ENCODE measurements at places on chromosomes 6 and 20. TPM values are rescaled to one million over a fixed set of nuclear protein-coding genes. Genes with fewer than 3 reads are reported as not detected.
A peak's percentile ranks its signal among the peaks of the same experiment; 100 is the strongest.

MRPL14 gene
- total RNA-seq, result 33.6 TPM

DNA sequence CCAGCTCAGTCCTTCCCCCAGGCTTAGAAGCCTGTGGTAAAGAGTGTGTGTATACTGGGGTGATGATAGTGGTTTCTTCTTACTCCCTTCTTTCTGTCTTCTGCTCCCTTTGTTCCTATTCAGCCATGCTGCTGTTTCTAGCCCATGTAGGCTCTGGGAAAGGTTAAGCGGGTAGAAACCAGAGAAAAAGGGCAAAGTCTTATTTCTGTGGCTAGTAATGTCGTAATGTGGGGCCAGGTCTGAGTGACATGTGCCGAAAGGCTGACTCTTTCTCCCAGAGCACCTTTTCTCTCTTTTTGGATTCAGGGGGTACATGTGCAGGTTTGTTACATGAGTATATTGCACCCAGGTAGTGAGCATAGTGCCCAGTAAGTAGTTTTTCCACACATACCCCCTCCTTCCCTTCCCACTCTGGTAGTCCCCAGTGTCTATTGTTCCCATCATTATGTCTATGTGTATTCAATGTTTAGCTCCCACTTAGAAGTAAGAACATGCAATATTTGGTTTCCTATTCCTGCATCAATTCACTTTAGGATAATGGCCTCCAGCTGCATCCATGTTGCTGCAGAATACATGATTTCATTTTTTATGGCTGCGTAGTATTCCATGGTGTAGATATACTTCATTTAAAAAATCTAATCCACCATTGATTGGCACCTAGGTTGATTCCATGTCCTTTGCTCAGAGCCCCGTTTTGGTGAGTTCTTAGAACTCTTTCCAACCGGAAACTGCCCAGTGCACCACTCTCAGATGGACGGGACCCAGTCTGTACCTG is 74.3 kb downstream of the EFHC1 start:
- H3K4me1 ChIP-seq, result no peaks in the 10 kb centered on the region
- DNase-seq, result no peak
- H3K36me3 ChIP-seq, result no peaks in the 10 kb centered on the region
- no peak overlapping the region for H3K4me3 ChIP-seq
- H3K27me3 ChIP-seq, result no peaks in the 10 kb centered on the region
- no peak overlapping the region for H3K27ac ChIP-seq

DNA sequence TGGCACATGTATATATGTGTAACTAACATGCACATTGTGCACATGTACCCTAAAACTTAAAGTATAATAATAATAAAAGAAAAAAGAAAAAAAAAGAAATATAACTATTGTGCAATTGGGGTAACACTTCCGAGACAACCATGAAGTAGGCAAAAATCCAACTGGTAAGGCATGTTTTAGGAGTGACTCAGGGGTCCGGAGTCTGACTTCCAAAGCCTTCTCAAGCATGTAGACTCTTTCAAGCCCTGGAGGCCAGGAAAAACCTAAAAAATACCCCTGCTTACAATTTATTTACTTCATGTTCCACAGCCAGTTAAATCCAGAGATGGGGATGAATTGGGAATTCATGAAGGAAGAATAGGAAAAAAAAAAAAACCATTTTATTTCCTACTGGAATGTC is 161.3 kb upstream of the PHACTR1 start:
- H3K27me3 ChIP-seq, result peaks cover under 1% of the 10 kb centered on the region
- H3K27ac ChIP-seq, result no peak overlapping the region
- DNase-seq, result no peak
- H3K36me3 ChIP-seq, result no peaks in the 10 kb centered on the region
- no peaks in the 10 kb centered on the region for H3K4me1 ChIP-seq
- H3K4me3 ChIP-seq, result no peak overlapping the region

C6orf163 gene
- 2.7 TPM for total RNA-seq

DNA sequence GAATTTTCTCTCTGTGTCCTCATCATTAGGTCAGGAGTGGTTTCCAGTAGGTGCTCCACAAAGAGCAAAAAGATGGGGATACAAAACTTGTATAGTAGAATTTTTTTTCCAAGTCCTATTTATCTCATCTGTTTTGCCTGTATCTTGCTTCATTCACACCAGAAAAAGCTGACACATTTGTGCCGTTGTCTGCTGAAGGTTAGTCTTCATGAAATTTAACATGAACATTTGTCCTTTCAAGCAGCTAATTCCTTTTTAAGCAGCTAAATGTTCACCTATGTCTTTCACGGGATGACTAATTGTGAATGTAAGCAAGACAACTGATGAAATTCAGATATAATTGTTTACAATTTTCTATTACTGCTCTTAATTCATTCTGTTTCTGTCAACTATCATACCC is 83.8 kb downstream of the ATXN1 start:
- H3K4me3 ChIP-seq, result peak overlapping the region; percentile 56
- no peaks in the 10 kb centered on the region for H3K27me3 ChIP-seq
- peaks cover 9% of the 10 kb centered on the region for H3K36me3 ChIP-seq

OCSTAMP gene
- not detected for total RNA-seq

- no peaks in the 10 kb centered on the region for H3K36me3 ChIP-seq
- no peaks in the 10 kb centered on the region for H3K4me1 ChIP-seq
- no peak for DNase-seq
- H3K4me3 ChIP-seq, result no peak overlapping the region
- H3K27me3 ChIP-seq, result no peaks in the 10 kb centered on the region
Measured at GRCh38 chr20:40262219-40262618, 426.8 kb downstream of the MAFB start.

DNA sequence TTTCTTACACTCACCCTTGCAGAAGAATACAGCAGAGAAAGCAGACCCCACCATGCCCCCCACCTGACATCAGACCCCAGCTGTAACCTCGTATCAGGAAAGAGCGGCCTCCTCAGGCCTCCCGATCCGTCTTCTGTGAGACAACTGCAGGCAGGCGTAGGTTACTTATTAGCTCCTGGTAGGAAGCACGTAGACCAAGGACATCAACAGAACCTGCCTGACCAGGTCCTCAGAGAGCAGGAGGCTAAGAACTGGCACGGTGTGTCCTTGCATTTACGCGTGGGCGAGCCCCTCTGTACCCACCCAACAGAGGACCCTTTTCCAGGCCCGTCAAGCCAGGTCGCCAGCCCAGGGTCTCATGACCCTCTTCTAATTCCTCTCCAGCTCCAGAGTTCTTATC is 51.0 kb downstream of the ABHD12 start:
- H3K36me3 ChIP-seq, result peaks cover 1% of the 10 kb centered on the region
- no peak overlapping the region for H3K4me3 ChIP-seq
- H3K4me1 ChIP-seq, result peaks cover 22% of the 10 kb centered on the region
- H3K27ac ChIP-seq, result no peak overlapping the region
- DNase-seq, result no peak

GRCh38 chr6:135851442-135852271 is at the start of gene PDE7B:
PDE7B (plus strand) TSS chr6:135851701.
- H3K27me3 ChIP-seq, result no peaks in the 10 kb centered on the region
- peaks cover 3% of the 10 kb centered on the region for H3K36me3 ChIP-seq
- peak within 1 kb of the TSS; percentile 76 for H3K4me3 ChIP-seq
- peaks cover 42% of the 10 kb centered on the region for H3K4me1 ChIP-seq
- H3K27ac ChIP-seq, result peak within 1 kb of the TSS; percentile 69

DNA sequence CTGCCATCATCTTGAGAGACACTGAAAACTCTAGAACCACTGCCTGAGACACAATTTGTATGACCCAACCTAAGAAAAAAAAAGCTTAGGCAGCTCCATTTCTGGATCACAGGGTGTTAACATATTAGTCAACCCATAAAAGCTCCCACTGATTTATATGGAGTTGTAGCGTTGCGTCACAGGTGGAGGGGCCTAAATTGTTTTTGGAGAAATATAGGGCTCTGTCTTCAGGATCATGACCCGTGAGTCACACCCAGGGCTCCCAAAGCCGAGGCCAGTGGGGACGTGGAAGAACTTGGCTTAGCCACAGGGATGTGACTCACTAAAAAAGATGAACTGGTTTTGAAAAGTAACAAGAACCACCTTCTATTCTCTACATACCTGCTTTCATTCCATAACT is 116.5 kb upstream of the BMP2 start:
- H3K4me1 ChIP-seq, result no peaks in the 10 kb centered on the region
- no peak overlapping the region for H3K27ac ChIP-seq
- no peak for DNase-seq
- H3K27me3 ChIP-seq, result no peaks in the 10 kb centered on the region
- H3K36me3 ChIP-seq, result no peaks in the 10 kb centered on the region

WFDC5 gene
- not detected for total RNA-seq

DNA sequence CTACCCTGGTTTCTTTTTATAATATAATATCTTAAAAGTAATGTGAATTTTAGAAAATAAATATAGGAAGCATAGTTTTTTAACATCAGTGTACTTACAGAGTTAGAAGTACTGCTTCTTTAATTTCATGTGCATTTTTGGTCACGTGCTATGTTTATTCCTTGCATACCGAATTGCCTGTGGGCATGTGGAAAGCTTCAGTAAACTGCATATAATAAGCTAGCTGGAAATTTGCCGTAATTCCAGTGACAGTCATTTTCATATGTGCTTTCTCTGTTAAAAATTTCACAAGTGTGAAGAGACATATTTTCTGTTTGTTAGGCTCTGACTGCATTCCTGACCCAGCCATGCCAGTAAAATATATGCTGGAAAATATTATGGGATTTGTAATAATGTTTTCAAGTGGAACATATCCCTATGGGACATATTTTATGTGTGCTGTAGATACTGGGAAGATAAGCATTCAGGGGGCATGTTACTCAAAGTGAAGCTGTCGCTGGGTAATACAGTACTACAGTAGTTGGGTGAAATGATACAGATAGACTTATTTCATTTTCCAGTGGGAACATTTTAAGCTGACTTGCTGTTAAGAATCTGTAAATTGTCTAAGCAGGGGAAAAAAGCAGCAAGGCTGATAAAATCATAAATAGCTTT is 616.7 kb downstream of the FRK start:
- H3K36me3 ChIP-seq, result no peaks in the 10 kb centered on the region
- H3K4me1 ChIP-seq, result no peaks in the 10 kb centered on the region
- DNase-seq, result no peak
- H3K27me3 ChIP-seq, result no peaks in the 10 kb centered on the region
- H3K4me3 ChIP-seq, result no peak overlapping the region
- H3K27ac ChIP-seq, result no peak overlapping the region

MEI4 gene
- not detected for total RNA-seq

DNA sequence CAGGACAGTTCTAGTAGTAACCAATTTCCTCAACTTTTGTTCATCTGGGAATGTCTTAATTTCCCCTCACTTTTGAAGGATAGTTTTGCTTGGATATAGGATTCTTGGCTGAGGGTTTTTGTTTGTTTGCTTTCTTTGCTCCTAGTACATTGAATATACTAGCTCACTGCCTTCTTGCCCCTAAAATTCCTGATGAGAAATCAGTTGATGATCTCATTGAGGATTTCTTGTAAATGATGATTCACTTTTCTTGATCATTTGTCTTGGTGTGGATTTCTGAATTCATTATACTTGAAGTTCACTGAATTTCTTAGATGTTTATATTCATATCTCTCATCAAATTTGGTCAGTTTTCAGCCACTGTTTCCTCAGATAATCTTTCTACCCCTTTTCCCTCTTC is 49.1 kb upstream of the PRDM1 start:
- H3K36me3 ChIP-seq, result peaks cover 11% of the 10 kb centered on the region
- peak overlapping the region; percentile 94 for H3K27ac ChIP-seq
- peaks cover 21% of the 10 kb centered on the region for H3K4me1 ChIP-seq
- peak overlapping the region; percentile 1 for H3K4me3 ChIP-seq
- no peak for DNase-seq
- no peaks in the 10 kb centered on the region for H3K27me3 ChIP-seq

GRCh38 chr6:84847390-84848160 is 83.2 kb upstream of the TBX18 start:
- no peaks in the 10 kb centered on the region for H3K36me3 ChIP-seq
- no peak overlapping the region for H3K27ac ChIP-seq
- no peaks in the 10 kb centered on the region for H3K4me1 ChIP-seq
- no peak overlapping the region for H3K4me3 ChIP-seq

GRCh38 chr20:33910056-33910455 is 83.7 kb upstream of the RALY start:
- H3K4me3 ChIP-seq, result no peak overlapping the region
- no peak overlapping the region for H3K27ac ChIP-seq
- H3K27me3 ChIP-seq, result no peaks in the 10 kb centered on the region
- peaks cover 6% of the 10 kb centered on the region for H3K4me1 ChIP-seq
- no peaks in the 10 kb centered on the region for H3K36me3 ChIP-seq

KCNQ2 gene
- total RNA-seq, result 0.65 TPM

ADNP gene
- total RNA-seq, result 62.3 TPM

Data from activated T-cell treated with anti-CD3 and anti-CD28 coated beads, Interleukin-2, amount 50 U/mL, for 72 hours (primary cell).